A172 (cell line): ENCODE measurements at places on chromosomes 1 and 21. TPM values are rescaled to one million over a fixed set of nuclear protein-coding genes. Genes with fewer than 3 reads are reported as not detected.

Gene KCNAB2
- total RNA-seq = 4.7 and 14.4 TPM in 2 replicates

DNA sequence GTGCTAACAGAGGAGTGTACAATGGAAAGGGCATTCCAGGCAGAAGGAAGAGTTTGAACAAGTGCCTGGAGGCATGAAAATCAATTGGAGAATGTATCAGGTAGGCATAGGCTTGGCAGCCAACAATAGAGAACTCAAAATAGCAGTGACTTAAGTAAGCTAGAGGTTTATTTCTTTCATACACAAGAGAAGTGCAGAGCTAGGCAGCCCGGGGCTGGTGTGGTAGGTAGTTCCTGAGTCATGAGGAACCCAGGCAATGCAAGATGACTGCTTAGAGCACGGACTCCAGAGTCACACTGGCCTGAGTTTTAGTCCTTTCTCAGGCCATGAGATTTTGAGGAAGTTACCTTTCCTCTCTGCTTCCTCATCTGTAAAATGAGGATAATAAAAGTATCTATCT, 74.8 kb upstream of the LRRN2 start:
- DNase-seq = no peak

GRCh38 chr21:38605236-38605635, 107.0 kb upstream of the ERG start:
- no peak for DNase-seq

Gene HSD3B1
- total RNA-seq = not detected in 2 replicates

Gene RCAN1
- total RNA-seq = 56.2 and 61.5 TPM in 2 replicates

Gene EFNA1
- total RNA-seq = 17.0 and 17.9 TPM in 2 replicates

Gene B3GALT5
- total RNA-seq = 0.14 and 0.48 TPM in 2 replicates

DNA sequence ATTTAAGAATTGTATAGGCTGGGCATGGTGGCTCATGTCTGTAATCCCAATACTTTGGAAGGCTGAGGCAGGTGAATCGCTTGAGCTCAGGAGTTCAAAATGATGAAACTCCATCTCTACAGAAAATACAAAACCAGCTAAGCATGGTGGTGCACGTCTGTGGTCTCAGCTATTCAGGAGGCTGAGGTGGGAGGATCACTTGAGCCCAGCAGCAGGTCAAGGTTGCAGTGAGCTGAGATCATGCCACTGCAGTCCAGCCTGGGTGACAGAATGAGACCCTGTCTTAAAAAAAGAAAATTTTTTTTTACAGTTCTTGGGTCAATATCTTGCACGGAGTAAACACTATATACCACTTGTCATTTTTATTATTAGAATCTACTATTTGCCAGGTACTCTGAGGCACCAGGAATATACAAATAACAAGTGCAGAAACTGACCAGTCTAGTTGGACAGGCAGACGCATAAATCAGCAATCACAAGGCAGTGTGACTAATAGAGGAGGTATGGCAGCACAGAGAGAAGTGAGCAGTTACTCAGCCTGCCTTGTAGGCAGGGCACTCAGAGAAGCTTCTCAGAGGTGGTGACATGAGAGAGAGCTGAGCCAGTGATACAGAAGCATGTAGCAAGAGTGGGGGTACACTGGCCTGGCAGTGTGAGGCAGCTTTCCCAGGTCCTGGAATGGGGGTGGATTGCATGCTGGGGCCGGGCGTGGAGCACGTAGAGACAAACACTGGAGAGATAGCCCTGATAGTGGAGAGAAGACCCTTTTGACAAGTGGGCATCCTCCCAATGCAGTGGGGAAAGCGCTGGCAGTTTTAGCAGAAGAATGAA, 8.0 kb downstream of the PHLDA3 start:
- DNase-seq = peak; percentile 100

Gene PADI2
- 0.31 TPM in 1 of 2 replicates, not detected in the other for total RNA-seq

GRCh38 chr1:23276531-23276930, 59.2 kb upstream of the HTR1D start:
- no peak for DNase-seq

DNA sequence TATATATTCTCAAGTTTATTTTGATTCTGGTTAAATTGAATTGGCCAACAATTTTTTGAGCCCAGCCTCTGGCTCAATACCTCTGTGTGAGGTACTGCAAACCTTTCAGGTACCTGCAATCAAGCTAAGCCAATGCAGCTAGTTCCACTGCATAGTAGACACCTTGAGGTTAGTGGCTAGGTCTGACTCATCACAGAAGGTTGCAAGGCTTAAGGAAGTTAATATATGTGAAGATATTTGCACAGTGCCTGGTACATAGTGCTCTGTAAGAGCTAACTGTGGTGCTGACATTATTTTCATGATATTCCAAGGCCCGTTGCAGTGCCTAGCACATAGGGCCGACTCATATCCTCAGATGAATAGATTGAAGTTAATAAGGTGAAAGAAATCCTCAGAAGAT, 330.5 kb upstream of the KAZN start:
- DNase-seq = peak; percentile 7

- DNase-seq = no peak
Measured at GRCh38 chr1:93399781-93400180, 48.1 kb upstream of the FNBP1L start.

GRCh38 chr1:235725434-235725833, 75.8 kb upstream of the GNG4 start:
- DNase-seq = no peak

DNA sequence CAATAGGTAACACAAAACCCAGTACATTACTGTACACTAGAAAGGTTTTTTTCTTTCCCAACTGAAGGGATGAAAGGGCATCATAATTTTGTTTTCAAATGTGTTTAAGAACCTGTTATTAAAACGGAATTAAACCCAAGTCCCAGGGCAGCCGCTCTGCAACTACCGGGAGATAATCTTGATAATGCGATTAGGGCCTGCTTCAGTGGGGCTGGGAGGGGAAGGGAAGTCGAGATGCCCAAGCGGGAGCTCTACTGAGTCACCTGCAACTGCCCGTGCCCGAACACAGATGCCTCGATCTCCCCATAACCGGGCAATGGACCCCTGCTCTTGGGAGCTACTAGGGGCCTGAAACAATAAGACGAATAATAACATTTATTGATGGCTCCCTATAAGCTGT, 61.4 kb downstream of the KAZN start:
- DNase-seq = no peak

- no peak for DNase-seq
Measured at GRCh38 chr1:79549201-79549600, 542.7 kb upstream of the ADGRL4 start.

Gene ZYG11A
- 6.8 and 7.7 TPM in 2 replicates for total RNA-seq

DNA sequence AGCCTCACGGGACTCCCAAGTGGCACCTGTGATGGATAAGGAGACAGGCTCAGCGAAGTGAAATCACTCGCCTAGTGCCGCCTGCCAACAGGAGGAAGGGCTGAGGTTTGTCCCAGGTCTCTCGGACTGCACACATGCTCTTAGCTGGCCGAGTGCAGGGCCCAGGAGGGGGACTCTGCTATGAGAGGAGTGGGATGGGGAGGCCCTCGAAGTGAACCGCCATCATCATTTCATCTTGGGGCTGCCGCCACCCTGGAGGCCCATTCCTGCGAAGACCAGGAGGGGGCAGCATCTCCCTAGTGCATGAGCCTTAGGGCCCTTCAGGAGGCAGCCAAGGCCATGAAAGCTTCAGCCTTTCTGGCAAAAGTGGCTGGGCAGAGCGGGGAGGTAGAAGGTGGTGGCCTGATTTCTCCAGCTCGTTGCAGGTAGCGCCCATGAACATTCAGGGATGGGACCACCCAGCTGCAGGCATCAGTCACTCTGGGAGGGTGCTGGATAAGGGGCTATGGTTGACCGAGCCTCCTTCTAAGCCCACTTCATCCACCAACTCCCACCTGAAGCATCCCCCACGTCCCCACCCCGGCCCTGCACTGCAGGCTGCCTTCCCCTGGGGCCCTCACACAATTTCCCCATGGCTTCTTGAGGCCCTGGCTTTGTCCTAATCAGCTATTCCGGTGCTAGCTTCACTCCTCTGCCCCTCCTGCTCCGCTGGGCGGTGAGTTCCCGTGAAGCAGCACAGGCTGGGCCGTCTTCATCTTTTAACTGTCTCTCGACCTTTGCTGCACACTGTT, 17.2 kb upstream of the RASSF5 start:
- peak; percentile 72 for DNase-seq

GRCh38 chr1:188343914-188344313, 1515.2 kb downstream of the PLA2G4A start:
- no peak for DNase-seq

- no peak for DNase-seq
Measured at GRCh38 chr1:44419901-44420300, 14.8 kb downstream of the RNF220 start.

DNA sequence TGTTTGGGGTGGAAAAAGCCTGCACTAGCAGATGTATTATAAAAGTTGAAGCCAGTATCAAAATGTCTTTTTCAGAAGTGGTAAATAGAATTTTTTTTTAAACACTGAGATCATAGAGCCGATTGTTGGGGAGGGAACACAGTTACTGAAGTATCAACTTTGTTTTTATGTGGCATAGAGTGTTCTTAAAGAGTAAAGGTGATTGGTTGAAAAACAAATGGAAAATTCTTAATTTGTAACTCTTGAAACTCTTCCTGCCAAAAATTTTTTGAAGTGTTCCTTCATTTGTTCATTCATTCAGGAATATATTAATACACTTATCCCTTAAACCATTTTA, 83.3 kb downstream of the DISP1 start:
- no peak for DNase-seq
